ENCODE measurements at places on chromosomes 1 and 21.
A peak's percentile ranks its signal among the peaks of the same experiment; 100 is the strongest.

- no peak for DNase-seq
These were observed 659 bp downstream of the FAF1 start for GRCh38 chr1:50959303-50959912.

GRCh38 chr1:108592030-108592759, 32.3 kb downstream of the EEIG2 start:
- no peak for DNase-seq

GRCh38 chr21:42353623-42354022, 2.8 kb upstream of the TFF2 start:
- no peak for DNase-seq

GRCh38 chr1:202579806-202580205, 130.4 kb downstream of the SYT2 start:
- no peak for DNase-seq

DNA sequence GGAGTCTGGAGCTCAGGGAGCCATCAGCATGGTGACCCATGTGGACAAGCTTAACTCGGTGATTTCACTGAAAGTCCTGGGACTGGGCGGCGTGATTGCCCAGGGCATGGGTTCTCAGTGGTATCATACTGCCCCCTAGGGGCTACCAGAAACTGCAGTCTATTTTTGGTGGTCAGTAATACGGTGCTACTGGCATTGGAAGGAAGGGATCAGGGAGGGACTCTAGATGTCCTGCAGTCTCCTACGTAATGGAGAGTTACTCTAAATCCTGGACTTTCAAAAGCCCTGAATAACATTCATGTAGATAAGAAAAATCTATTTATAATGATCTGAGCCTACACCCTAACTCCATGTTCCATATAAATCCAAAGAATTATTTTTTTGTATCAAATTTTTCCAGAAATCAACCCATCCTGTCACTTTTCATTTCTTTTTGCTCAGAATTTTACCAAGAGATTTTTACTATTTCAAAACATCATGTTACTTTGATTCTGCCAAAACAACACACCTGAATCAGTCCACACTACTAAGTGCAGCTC, 37.3 kb downstream of the PABPC4 start:
- peak; percentile 77 for DNase-seq

DNA sequence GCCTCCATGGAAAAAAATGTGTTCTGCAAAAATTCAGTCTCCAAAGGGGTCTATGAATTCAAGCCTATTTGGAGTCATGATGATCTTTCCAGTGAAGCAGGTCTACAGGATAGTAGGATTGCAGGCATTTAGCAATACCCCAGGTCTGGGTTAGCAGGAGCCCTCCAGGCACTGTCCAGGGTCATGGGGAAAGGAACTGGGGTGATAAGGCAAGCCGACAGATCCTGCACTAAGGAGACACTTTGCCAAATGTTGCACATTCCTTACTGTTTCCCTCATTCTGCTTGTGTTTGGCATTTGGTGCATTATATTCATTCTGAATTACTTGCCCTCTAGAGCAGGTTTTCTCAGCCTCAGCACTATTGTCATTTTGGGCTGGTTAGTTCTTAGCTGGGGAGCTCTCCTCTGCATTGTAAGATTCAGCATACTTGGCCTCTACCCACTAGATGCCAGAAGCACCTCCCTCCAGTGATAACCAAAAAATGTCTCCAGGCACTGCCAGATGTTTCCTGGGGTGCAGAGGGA, 333.3 kb upstream of the PLXNA2 start:
- no peak for DNase-seq

DNA sequence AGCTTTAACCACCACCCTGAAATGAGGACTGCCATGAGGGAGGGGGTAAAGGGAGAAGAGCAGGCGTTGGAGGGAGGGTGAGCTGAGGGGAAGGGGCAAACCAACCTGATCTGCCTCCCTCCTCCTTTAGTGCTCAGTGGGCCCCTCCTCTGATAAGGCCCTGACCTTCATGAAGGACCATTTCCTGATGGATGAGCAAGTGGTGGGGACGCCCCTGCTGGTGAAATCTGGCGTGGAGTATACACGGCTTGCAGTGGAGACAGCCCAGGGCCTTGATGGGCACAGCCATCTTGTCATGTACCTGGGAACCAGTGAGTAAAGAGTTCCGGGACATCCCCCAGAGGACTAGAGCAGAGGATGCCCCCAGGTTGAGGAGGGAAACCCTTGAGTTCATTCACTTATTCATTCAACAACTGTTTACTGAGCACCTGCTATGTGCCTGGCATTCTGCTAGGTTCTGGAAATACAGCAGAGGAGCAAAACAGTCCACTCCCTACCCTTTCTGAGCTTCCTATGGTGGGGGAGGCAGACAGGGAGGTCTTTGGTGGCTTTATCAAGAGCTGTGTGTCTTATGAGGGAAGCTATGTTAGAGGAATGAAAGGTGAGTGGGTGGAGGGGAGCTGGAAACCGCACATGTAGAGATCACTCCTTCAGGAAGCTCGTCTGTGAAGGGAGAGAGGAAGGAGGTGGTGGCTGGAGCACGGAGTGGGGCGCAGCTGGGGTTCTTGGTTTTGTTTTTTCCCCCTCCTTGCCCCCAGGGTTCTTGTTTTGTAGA, 19.5 kb downstream of the SEMA4A start:
- DNase-seq, result peak; percentile 68

GRCh38 chr1:100422065-100422464, 69.8 kb downstream of the CDC14A start:
- no peak for DNase-seq

DNA sequence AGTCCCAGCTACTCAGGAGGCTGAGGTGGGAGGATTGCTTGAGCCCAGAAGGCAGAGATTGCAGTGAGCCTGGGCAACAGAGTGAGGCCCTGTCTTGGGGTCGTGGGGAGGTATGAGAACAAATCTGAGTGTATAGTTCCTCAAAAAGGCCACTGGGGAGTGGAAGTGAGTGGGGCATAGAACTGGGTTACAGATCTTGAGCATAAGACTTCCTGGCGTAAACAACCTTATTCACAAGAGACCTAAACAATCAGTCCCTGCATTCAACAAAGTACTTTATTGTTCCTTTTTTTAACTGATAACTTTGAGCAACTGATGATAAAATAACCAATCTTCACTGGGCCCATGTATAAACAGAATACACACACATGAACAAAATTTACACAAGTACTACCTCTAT, 72.7 kb upstream of the MUTYH start:
- DNase-seq, result no peak

DNA sequence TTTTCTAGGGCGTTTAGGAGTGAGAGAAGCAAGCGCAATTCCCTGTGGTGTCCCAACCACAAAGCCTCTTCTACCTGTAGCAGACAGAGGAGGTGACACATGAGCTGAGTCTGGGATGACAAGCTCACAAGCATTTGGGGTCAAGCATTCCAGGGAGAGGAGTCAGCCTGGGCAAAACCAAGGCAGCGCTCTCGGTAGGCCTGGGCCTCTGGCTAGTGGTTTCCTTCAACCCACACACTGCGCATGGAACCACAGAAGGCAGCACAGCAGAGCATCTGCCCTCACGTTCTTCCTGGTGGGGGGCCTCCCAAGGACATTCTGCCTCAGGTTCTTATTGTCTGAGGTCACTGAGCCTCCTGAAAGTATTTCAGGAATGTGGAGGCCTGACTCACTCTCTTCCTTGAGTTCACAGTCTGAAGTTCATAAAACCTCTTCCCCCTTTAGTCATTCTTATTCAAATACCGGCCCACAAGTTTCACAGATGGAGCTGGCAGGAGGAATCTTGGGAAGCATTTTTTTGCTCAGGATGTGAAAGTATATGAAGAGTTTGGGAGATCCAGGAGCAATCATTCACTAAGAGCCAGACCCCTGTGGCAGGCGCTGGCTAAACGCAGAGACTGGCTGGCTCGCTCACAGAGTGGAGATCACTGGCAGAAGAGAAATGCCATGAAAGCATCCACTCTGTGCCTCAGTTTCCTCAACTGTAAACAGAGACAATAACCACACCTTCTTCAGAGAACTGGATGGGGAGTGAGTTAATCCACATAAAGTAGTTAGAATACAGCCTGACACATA, 26.8 kb downstream of the CCN1 start:
- peak; percentile 97 for DNase-seq

DNA sequence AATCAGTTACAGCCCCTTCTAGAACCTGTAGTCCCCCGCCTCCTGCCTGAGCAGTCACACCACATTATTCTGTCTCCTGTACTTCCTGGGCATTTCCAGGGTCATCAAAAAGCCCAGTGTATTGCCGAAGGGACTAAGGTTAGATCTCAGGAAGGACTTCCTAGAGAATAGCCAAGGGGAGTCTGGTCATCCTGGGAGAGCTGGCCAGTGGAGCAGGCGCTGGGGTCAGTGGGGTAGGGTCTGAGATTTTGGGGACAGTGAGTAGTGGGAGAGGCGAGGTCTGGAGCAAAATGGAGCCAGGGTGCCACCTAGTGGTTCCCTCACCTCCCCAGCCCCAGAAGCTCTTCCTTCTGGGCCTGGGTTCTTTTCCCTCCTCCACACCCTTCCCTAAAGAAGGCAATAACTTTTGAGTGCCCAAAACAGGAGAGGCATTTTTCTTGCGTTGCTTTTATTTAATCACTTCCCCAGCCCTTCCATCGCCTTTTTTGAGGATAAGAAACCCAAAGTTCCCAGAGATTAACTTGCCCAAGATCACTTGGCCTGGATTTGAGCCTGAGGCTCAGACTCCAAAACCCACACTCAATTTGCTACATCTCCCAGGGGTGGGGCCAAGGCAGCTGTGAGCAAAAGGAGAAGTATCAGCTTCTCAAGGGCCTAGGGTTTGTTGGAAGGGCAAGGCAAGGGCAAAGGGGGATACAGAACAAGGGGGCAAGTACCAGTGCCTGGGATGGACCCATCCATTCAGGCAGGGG, 7.3 kb upstream of the PMVK start:
- peak; percentile 60 for DNase-seq

GRCh38 chr1:42955311-42956063, 3.2 kb downstream of the SLC2A1 start:
- DNase-seq, result no peak

DNA sequence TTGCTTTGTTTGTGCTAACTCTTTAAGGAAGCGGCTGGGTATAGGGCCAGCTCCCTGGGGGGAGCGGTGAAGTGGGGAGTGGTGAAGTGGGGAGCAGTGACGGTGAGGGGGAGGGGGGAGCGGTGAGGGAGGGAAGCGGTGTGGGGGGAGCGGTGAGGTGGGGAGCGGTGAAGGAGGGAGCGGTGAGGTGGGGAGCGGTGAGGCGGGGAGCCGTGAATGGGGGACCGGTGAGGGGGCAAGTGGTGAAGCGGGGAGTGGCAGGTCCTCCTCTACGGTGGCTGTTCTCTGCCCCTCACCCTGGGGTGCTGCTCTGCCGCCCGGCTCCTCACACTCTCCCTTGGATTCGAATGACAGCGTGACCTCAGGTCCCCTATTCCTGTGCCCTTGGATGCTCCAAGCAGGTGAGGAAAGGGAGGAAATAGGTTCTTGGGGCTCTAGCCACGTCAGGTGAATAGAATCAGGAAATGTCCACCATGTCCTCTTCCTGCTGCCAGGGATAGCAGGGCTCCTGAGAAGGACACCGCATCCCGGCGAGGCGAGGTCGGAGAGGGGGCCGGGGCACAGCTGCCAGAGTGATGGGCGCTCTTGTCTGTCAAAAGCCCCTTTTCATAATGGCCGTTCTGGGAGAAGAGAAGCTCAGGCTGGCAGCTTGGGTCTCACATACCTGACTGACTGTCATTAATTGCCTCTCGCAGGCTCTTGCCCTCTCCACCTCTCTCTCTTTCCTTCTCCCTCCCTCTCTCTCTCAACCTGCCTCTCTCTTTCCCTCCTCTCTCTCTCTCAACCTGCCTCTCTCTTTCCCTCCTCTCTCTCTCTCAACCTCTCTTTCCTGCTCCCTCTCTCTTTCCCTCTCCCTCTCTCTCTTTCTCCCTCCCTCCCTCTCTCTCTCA, 134.2 kb downstream of the PGBD5 start:
- no peak for DNase-seq

- peak; percentile 88 for DNase-seq
These were observed at the start of gene LPAR3 for GRCh38 chr1:84892705-84893618. Gene LPAR3, minus strand, starts transcription at chr1:84893206. Its CDS starts 27,086 bp downstream, at chr1:84866120.

GRCh38 chr1:157431751-157432150, 120.6 kb downstream of the FCRL5 start:
- no peak for DNase-seq

All from H9 (cell line).